MM.1S (cell line): ENCODE measurements at places on chromosomes 1 and 21.
A peak's percentile ranks its signal among the peaks of the same experiment; 100 is the strongest.

DNA sequence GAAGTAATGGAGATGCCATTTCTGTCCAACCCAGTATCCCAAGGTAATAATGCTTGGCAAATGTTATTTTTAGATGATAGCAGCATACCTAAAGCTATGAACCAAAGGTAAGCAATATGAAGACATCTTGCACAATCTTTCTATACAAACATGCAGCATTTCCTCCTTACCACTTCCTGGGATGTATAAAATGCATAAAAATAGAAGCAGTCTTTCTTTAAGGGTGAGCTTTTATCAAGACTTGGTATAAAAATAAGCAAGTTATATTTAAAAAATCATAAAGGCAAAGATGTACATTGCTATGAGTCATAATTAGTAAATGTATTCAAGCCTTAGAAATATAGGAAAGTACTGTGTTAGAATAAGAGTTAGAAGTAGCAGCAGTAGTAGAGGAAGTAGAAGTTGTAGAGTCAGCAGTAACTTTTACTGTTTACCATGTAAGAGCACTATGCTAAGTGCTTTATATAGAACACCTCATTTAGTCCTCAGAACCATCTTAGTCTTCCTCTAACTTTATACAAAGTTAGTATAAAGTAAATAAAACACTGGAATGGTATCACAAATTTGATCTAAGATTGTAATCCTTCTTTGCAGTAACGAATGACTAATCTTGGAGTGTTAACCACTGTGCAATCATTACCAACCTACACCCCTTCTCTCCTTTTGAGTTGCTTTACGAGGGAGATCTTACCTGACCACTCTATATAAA, 371.3 kb downstream of the VAV3 start:
- H3K4me1 ChIP-seq: peaks cover 30% of the 10 kb centered on the region
- peak overlapping the region; percentile 65; the same call in 1 of the 2 replicates for H3K27ac ChIP-seq
- H3K36me3 ChIP-seq: no peaks in the 10 kb centered on the region

GRCh38 chr1:241767737-241768136, 80.3 kb upstream of the EXO1 start:
- H3K27me3 ChIP-seq: no peaks in the 10 kb centered on the region
- DNase-seq: peak; percentile 7
- H3K36me3 ChIP-seq: no peaks in the 10 kb centered on the region
- no peak overlapping the region for H3K27ac ChIP-seq
- H3K4me1 ChIP-seq: peaks cover 18% of the 10 kb centered on the region

- no peaks in the 10 kb centered on the region for H3K4me1 ChIP-seq
- DNase-seq: peak; percentile 24
- H3K36me3 ChIP-seq: no peaks in the 10 kb centered on the region
- H3K27ac ChIP-seq: no peak overlapping the region
- H3K4me3 ChIP-seq: no peak overlapping the region
Observed at GRCh38 chr1:84090447-84091245, 53.4 kb upstream of the PRKACB start.

- no peaks in the 10 kb centered on the region for H3K36me3 ChIP-seq
- peak; percentile 53 for DNase-seq
- H3K4me3 ChIP-seq: no peak overlapping the region
- peaks cover 39% of the 10 kb centered on the region for H3K27me3 ChIP-seq
Observed at GRCh38 chr1:30911059-30911954, 2.7 kb upstream of the SDC3 start.

DNA sequence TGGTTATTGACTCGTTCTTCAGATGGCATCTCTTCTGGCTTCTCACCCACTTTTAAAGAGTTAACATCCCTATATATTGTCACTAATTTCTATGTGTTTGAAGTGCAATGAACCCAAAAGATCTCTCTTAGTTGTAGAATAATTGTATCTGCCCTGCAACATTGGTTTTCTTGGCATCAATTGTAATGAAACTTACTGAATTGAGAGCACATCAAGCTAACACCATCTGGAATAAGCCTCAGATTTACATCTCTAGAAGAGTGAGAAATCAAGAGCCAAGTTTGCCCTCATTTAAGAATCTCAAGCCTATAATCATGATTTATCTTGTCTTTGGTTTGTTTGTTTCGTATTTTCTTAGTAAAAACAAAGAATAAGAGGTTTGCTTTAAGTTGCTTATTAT, 372.6 kb upstream of the LRRC7 start:
- no peaks in the 10 kb centered on the region for H3K36me3 ChIP-seq
- no peaks in the 10 kb centered on the region for H3K4me1 ChIP-seq
- no peak overlapping the region for H3K27ac ChIP-seq
- DNase-seq: no peak

- H3K4me1 ChIP-seq: no peaks in the 10 kb centered on the region
- H3K27me3 ChIP-seq: no peaks in the 10 kb centered on the region
- no peak overlapping the region for H3K4me3 ChIP-seq
- H3K27ac ChIP-seq: no peak overlapping the region
- DNase-seq: no peak
- no peaks in the 10 kb centered on the region for H3K36me3 ChIP-seq
Observed at GRCh38 chr1:101284622-101285218, 47.9 kb downstream of the S1PR1 start.

DNA sequence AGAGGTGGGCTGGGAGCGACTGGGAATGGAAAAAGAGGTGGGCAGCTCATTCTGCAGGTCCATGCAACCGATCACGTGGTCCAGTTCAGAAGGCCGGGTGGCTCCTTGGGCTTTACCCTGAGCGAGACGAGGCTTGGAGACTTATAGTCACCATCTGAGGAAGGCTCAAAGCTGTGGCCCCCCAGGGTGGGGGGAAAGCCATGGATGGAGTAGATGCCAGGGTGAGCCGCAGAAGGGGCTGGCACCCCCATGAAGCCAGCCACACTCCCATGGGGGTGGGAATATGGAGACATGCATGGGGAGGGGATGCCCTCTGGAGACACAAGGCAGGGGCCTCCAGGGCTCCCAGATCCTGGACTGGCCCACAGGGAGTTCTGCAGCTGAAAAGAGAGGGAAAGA, 9.8 kb downstream of the ALX3 start:
- no peak for DNase-seq
- no peak overlapping the region for H3K27ac ChIP-seq
- H3K36me3 ChIP-seq: no peaks in the 10 kb centered on the region
- H3K27me3 ChIP-seq: no peaks in the 10 kb centered on the region
- no peaks in the 10 kb centered on the region for H3K4me1 ChIP-seq
- H3K4me3 ChIP-seq: no peak overlapping the region

DNA sequence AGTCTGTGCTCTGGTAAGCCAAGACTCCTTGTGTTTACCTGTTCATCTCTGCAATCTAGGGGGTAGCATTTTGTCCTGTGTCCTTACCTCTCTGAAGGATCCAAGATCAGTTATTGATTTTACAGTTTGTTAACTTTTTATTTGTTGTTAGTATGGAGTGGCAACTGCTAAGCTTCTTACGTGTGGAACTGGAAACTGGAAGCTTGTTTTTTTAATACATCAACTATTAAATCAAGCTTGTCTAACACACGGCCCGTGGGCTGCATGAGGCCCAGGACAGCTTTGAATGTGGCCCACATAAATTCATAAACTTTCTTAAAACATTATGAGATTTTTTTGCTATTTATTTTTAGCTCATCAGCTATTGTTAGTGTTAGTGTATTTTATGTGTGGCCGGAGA, 29.2 kb upstream of the MPC2 start:
- no peak for DNase-seq

DNA sequence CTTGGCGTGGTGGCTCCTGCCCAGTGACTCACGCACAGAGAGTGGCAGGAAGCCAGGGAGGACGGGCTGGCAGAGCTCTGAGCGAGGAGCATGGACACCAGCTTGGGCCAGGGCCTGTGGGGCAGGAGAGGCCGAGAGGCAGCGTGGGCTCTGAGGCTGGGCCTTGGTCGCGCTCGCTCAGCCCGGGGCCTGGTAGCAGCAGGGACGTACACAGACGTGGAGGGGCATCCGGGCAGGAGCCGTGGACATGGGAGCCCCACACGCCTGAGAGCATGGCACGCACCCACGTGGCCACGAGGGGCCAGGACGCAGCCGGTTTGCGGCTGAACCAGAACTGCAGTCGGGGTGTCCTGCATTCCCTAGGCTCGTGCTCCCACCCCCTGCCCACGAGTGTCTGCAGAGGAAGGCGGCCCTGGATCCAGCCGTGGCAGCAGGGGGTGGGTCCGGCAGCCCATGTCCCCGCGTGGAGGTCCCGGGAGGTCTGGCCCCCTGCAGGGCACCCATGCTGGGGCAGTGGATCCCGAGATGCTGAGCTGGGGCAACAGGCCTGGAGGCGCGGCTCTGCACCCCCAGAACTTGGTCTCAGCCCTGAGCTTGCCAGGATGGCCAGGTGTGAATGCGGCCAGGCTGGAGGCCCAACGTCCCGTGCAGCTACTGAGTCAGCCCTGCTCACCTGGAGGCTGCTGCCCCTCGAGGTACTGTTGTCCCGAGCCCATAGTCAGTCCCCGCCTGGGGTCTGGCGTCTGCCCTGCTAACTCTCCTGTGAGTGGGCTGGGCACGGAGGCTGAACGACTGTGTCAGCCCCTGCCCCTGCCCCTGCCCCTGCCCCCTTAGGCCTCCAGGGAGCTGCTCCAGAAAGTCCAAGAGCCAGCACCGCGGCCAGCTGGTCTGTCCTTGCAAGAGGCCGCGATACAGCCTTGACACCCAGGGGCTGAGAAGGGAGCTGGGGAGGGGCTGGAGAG, 61.6 kb downstream of the SLX9 start:
- no peaks in the 10 kb centered on the region for H3K36me3 ChIP-seq
- H3K27me3 ChIP-seq: peaks cover 95% of the 10 kb centered on the region
- no peak overlapping the region for H3K4me3 ChIP-seq
- no peak overlapping the region for H3K27ac ChIP-seq

GRCh38 chr1:75838079-75838478, 41.4 kb downstream of the MSH4 start:
- H3K27me3 ChIP-seq: no peaks in the 10 kb centered on the region
- H3K4me1 ChIP-seq: no peaks in the 10 kb centered on the region
- H3K4me3 ChIP-seq: no peak overlapping the region
